Stimulated activated CD8-positive, alpha-beta memory T cell treated with anti-CD3 and anti-CD28 coated beads, Interleukin-2, amount 100 ng/mL, for 48 hours (primary cell): ENCODE measurements at places on chromosomes 5 and 9.

DNA sequence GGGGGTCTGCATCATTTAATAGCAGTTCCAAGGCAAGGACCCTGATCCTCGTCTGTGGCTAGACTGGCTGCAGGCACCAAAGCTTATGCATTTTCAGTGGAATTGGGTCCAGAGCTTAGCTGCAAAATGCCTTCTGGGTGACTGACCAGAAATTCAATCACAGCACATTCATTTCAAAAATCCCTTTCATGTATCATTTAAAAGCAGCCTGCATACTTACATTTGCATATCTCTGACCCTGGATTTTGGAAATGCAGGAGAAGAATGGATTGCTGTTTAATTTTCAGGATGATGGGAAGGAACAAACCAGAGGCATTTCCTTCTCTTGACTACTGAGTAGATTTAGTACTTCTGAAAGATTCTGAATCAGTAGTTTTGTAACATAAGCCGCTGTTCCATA, 122.8 kb downstream of the PPP2R2B start:
- no peak for DNase-seq

DNA sequence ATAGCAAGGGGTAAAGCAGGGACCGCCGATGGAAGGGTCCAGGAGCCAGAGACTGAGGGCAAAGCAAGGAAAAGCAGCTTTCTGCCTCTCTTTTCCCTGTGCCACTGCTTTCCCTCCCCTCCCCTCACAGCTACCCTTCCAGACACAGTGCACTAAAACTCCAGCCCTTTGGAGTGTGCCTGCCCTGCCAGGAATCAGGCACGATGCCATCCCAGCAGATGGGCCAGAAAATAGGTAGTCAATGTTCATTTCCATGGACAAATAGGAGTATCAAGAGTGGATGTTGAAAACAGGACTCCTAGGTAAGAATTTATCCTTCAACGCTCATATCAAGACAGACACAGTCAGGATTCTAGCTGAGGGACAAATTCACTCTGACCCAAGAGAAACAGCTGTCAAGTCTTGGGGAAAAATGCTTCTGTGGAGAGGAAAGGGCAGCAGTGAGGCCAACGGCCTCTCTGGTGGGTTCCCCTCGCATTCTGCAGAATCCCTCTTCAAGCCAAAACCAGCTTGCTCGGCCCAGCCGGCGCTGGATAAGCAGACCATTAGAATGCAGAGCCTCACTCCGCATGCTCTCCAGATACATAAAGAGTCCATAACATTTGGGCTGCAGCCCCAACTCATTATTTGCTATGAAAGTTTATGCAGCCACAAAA, 138.0 kb downstream of the CAAP1 start:
- no peak for DNase-seq

- DNase-seq = no peak
Observed at GRCh38 chr9:13587571-13587970, 308.1 kb upstream of the MPDZ start.

GRCh38 chr9:28272127-28272526, 698.8 kb upstream of the C9orf72 start:
- no peak for DNase-seq

GRCh38 chr9:83041771-83042170, 21.2 kb downstream of the RASEF start:
- no peak for DNase-seq

GRCh38 chr5:172688349-172689217, 47.5 kb downstream of the NEURL1B start:
- no peak for DNase-seq

- DNase-seq = no peak
Observed at GRCh38 chr9:7402334-7403027, 397.1 kb downstream of the DMAC1 start.
